Stimulated activated CD8-positive, alpha-beta memory T cell treated with anti-CD3 and anti-CD28 coated beads, Interleukin-2, amount 100 ng/mL, for 1 hour (primary cell): ENCODE measurements at places on chromosomes 1 and 21.

- no peak for DNase-seq
Observed at GRCh38 chr1:42335809-42336518, 929 bp upstream of the FOXJ3 start.

DNA sequence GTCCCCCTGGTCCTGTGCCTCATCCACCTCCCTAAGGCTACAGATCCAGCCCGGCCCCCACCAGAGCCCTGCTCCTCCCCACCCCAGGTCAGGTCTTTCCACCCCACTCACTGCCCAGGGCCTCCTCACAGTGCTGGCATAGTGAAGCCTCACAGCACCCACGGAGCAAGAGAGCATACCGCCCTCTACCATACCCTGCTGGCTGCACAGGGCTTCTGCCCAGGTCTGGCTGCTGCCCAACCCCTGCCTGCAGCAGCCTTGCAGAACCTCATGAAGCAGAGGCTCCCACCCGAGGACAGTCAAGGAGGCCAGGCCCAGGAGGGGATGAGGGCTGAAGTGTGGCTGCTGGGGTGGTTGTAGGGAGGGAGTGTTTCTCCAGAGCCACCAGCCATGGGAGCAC lies 19.7 kb upstream of the ARF1 start:
- DNase-seq, result no peak

DNA sequence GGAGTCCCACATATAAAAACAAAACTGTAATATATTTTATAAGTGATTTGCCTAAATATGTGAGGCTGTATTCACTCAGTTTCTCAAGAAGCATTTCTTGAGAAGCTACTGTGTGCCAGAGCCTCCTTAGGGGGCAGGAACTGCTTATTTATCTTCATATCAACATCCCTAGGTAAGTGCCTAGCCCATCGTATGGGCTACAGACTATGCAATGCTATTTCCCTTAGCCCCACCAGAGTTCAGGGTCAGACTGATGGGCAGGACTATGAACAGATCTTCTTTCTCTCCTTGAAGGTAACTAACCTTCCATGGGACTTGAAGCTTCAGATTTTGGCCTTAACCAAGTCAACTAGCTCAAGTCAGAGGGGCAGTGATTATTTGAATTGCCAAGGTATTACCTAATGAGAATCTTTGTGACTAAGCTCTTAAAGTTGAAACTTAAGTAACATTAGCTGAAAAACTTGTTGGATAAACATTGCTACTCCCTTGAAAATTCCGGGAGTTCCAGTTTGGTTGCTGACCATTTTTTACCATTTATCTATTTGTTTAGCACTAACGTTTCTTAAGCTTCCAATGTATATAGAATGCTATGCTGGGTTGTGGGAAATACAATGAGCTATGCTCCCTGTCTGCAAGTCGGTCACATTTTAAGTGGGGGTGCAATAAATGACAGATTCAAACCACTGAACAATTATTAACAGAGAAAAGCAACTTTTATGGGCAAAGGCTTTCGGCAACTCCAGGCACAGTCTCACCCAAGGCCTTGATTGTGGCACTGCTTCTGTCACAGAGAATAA lies 85.2 kb downstream of the GPR88 start:
- DNase-seq, result no peak

DNA sequence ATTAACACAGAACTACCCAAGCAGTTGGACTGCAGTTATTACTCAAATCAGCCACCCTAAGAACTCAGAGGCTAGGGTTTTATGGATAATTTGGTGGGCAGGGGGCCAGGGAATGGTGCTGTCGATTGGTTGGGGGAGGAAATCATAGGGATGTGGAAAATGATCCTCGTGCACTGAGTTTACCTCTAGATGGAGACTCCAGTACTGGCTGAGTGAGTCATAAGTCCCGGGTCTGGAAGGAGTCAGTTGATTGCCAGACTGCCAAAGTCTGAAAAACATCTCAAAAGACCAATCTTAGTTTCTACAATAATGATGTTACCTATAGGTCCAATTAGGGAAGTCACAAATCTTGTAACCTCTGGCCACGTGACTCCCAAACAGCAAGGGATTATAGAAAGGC lies 257.5 kb upstream of the PRMT6 start:
- DNase-seq, result no peak

DNA sequence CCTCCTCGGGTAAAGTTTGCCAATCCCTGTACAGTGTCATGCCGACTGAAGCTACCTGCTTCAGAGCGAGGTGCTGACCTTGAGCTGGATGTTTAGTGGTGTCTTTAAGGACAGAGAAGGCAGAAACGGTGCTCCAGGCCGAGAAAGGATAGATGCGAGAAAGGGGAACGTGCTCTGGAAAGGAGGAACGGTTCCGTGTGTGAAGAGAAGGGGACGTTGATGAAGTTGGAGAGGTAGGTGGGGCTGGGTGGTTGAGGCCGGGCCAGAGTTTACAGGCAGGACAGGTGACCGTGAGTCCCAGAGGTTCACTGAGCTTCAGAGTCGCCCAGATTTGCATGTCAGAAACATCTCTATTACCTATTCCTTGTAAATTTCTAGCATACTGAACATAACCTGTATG lies 90.7 kb downstream of the SCCPDH start:
- DNase-seq, result no peak

GRCh38 chr1:219391297-219391696 lies 217.6 kb downstream of the LYPLAL1 start:
- no peak for DNase-seq

DNA sequence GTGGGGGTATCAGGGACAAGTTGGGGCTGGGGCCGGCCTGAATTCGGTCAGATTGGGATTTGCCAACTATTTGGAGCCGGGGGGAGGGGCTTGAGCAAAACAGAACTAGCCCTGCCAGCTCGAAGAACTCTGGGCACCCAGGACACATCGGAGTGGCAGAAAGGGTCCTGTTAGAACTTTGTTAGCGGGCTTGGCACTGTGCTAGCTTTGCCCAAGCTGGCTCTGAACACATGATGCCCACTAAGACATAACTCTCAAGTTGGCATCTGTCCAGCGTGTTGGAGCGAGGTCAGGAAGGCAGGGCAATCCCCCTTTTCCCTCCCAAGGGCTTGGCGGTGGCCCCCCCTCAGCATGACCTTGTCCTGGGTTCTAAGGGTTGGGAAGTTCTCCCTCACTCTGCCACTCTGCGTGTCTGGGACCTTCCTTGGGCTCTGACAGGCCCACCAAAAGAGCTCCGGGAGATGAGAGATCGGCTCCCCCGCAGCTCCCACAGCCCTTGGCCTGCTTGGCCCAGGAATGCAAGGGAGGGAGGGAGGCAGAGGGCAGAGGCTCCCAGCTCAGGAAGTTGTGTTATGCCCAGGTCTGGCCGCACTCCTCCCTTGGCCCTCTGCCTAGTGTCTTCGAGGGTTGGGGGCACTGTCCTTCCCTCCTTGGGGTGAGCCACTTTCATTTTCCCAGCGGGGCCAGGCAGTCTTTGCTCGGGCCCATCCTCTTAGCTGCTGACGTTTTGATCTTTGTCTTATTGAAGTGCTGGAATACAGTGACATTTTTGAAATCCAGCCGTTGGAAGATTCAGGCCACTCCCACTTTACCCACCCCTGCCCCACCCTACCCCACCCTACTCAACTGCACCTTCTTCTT lies 1.2 kb downstream of the LMNA start:
- no peak for DNase-seq

- peak; percentile 8 for DNase-seq
Observed at GRCh38 chr1:50873458-50874187, 86.4 kb downstream of the FAF1 start.
